ENCODE measurements at places on chromosomes 6 and 20.

DNA sequence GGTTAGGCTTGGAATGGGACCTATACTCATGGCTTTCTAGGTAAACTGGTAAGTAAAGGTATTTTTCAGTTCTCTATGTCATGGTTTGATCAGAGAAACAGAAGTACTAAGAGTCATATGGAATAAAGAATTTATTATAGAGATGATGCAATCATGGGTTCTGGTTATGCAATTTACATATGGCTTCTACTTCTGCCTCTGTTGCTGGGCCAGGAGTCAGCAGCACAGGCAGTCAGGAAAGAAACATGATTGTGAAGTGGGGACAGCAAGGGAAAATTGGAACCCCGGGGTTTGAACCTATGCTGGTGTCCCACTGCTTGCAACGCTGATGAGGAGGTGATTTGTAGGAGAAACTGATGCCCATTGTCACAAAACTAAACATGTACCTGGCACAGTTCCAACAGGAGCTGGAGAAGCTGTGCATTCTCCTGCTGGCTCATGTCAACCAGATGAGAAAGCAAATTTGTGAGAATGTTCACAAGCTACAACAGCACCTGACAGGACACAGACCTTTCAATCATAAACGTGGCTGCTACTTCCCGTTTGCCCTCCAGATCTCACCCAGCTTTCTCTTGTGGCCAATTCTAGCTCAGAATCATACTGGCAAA lies 887.1 kb downstream of the TFAP2A start:
- no peak for DNase-seq

- DNase-seq, result no peak
Observed at GRCh38 chr20:58131151-58131550, 97.3 kb downstream of the ANKRD60 start.

- no peak for DNase-seq
Observed at GRCh38 chr6:67630146-67630545, 1004.9 kb upstream of the ADGRB3 start.

GRCh38 chr6:25911351-25911750 lies 19.1 kb downstream of the SLC17A2 start:
- no peak for DNase-seq

DNA sequence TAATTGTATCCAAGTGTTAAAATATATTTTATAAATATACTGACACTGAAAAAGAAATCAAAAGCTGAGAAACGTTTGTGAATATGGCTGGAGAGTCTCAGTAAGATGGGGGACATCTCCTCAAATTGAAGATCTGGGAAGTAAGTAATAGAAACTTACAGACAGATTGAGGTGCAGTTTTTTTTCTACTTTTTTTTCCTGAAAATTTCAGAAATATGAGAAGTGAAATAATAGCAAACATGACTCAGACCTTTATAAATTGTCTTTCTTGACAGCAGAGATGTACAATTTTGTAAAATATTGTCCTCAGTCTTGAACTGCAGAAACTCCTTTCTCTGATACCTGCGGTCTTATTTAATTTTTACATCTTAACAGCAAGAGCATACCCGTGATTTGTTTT lies 347.1 kb downstream of the UTRN start:
- DNase-seq, result no peak

- peak; percentile 67 for DNase-seq
Observed at GRCh38 chr6:147506704-147507114, 1.8 kb upstream of the SAMD5 start.

- peak; percentile 40 for DNase-seq
Observed at GRCh38 chr6:130872250-130873095, 45.3 kb downstream of the SMLR1 start.

DNA sequence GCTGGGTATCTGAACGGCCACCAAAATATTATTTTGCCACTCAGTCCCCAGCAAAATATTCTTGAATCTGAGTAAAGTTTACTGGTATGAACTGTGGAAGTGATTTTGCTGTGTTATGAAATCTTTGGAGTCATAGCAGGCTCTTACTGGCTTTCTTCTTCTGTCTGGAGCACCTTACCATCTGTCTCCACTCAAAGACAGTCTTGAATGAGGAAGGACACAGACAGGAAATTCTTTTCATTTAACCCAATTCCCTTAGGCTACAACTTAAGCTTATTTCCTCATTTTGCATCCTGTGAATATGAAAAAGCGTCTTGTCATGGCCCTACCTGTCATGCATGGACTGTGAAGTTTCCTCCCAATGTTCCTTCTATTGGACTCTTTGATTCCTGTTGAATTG lies 24.7 kb downstream of the FNDC1 start:
- DNase-seq, result no peak

GRCh38 chr6:165515963-165516624 lies 146.9 kb downstream of the PDE10A start:
- no peak for DNase-seq

DNA sequence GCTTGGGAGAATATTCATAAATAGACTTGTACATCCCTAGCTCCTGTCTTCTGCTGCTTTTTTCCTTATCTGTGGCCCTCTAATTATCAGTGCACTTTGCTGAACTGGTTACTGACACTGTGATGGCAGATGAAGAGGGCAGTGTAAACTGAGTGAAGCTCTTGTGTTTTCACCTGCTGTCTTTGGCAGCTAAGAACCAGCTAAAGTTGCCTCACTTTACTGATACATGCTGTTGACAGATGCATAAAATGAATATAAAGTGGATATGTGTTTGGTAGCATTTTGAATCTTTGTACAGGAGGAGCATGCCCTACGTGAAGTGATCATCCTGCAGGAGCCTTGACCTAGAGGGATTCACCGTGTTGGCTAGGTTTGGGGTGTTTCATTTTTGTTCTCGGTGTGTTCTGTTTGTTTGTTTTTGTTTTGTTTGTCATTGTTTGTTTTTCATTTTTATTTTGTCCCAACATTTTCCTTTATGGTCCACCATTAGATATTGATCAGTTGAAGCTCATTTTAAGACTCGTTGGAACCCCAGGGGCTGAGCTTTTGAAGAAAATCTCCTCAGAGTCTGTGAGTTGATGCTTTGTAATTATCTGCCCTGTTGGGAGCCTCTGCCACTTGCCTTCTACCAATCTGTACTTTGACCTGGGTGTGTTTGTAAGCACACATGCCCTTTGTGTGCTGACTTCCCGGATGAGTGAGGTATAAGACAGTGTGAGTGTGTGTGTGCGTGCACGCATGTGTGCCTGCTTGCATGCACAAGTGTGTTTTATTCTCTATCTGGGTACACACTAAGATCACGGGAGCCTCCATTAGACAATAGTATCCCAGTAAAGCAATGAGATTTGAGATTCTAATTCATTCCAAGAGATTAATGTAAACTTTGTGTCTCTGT lies 34.6 kb upstream of the MAPK13 start:
- DNase-seq, result no peak

GRCh38 chr6:160069050-160069454 lies 52.6 kb upstream of the SLC22A1 start:
- no peak for DNase-seq

DNA sequence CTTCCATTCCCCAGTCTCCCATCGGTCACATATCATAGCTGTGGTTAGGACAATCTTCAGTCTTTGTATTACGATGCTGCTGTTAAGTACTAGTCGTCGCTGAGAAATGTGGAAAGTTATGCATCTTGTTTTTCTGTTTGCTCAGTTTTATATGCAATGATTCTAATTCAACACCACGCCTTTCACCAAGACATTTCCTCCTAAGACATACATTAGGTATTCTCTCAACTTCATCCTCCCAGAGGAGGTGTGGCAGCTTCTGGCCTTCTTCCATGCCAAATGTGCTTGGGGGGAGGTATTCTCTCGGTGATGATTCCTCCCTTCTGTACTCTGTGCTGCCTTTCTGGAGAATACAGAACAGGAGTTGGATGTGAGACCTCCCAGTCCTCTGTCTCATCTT lies 66.1 kb downstream of the B4GALT5 start:
- DNase-seq, result no peak

GRCh38 chr20:22951966-22952365 lies 83.1 kb upstream of the SSTR4 start:
- DNase-seq, result no peak

DNA sequence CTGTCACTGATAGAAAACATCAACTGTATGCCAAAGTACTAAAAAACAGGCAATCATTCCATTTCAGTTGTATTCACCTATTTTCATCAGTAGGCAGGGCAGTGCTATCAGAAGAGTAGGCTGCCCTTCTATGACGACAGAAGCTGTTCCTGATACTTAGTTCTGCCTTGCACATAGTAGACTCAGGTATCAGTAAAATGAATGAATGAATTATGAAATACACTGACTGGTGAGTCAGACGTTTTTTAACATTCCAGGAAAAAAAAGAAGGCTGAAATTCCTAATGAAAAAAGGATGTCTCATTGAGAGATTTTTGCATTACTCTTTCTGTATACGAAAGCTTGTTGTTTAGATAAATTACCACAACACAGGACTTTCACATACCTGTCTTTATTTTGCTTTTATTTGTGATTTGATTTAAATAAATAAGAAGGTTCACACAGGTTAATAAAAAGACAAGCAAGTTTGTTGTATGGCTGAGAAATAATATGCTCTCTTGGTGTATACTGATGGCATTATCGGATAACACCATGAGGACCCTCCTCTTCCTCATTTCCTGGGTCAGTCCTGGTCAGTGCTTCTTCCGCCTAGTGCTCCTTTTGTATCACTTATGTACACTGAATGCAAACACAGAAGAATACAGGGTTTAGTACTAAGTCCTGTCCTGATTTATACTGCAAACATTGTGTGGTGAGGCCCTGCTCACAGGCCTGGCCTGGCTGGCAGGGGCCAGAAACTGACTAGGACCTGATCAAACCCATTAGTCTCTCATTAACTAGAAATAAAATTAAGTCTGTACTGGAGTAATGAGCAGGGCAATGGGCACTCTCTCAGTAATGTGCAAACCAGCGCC lies 39.4 kb upstream of the SPDEF start:
- DNase-seq, result no peak

- no peak for DNase-seq
Observed at GRCh38 chr6:15341311-15342001, 95.6 kb downstream of the JARID2 start.

DNA sequence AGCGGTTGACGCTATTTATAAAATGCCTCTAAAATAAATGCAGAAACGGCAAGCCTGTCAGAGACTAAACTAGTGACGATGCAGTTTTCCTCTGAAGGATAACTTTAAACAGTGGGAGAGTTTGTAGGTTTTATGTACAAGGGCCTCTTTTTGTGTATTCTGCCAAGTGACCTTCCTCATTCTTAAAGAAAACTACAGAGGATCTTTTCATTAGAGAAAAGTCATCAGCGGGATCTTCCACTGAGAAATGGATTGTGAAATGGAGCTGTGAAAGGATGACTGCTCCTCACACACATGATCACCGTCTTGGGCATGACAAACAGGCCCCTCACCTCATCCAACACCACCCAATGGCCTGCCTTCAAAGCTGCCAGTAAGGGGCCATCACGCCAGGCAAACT lies 89.0 kb upstream of the LYRM2 start:
- no peak for DNase-seq

GRCh38 chr6:89048985-89049384 lies 31.6 kb upstream of the PNRC1 start:
- DNase-seq, result no peak

GRCh38 chr6:142642651-142643050 lies 302.3 kb downstream of the HIVEP2 start:
- DNase-seq, result no peak

DNA sequence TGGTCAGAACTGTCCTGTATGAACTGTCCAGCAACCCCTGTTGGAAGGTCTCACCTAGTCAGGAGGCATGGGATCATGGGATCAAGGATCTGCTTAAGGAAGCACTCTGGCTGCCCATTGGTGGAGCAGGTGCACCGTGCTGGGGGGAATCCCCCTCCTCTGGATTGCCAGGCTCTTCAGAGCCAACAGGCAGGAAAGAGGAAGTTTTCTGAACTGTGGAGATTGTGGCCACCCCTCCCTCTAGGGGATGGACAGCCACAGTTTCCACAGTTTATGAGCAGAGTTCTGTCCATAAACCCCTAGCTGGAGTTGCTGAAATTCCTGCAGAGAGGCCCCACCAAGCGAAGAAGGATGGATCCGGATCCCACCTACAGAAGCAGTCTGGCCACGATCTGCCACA lies 13.0 kb upstream of the HLA-DQB1 start:
- DNase-seq, result no peak

DNA sequence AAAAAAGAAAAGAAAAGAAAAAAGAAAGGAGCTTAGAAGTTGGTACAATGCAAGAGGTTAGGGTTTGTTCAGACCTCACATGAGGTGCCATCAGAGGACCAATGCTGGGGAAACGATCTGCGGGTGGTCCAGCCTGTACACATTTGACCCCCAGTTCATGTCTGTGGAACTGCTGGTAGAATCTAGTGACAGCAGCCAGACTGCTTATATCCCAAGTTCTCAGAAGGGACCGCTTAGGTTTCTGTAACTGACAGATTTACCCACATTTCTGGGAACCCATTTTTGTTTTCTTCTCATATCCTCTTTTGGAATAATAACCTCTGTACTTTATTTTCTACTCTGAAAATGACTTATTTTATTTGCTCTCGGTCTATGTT lies 4.7 kb downstream of the PPP1R18 start:
- DNase-seq, result no peak

DNA sequence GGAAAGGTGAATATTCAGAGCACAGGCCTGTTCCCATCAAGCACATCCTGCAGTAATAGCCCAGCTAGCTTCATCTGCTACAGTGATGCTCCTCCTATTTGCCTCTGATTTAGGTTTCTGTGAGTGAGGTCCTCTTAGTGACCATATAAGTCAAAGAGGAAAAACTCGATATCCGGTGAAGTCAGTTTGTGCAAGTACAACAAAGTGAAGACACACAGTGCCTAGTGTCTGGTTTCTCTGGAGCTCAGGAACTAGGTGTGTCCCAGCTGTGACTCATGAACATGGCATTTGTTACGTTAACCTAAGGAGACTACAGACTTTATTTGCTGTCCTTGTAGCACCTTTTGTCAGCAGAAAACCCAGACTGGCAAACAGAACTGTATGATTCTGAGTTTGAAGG lies 33.9 kb downstream of the EDN1 start:
- DNase-seq, result no peak

GRCh38 chr6:10891960-10892359 lies 5.1 kb downstream of the SYCP2L start:
- no peak for DNase-seq

DNA sequence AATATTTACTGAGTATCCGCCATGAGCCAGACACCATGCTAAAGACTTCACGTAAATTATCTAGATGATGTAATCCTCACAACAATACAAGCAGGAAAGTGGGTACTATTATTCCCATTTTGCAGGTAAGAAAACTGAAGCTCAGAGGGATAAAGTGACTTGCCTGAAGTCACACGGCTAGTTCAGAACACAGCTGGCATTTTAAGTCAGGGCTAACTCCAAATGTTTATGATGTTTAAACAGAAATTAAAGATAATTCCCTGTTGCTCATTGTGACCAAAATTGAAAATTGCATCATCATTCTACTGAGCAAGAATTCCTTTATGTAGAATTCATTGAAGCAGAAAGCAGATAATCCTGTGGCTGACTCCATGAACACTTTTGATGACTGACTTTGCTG lies 71.3 kb upstream of the STXBP5 start:
- DNase-seq, result peak; percentile 50

DNA sequence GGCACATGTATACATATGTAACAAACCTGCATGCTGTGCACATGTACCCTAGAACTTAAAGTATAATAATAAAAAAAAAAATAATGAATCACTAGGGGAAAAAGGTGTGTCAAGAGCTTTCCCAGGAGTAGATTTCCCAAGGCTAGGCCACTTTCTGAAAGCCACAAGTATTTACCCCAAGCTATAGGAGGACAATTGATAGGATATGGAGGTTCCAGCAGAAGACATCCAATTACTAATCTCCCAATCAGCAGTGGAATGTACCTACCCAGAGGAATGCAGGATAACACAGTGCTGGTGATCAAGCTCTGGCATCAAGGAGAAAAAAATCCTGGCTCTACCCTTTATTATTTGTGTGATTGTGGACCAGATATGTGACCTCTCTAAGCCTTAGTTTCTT lies 562.7 kb downstream of the RFPL4B start:
- DNase-seq, result no peak

- DNase-seq, result no peak
Observed at GRCh38 chr6:21527731-21528130, 65.8 kb upstream of the SOX4 start.
